ENCODE measurements at places on chromosomes 1 and 21. TPM values are rescaled to one million over a fixed set of nuclear protein-coding genes. Genes with fewer than 3 reads are reported as not detected.

VHLL gene
- polyA plus RNA-seq = not detected

NHLH2 gene
- polyA plus RNA-seq = not detected

DMRTA2 gene
- polyA plus RNA-seq = not detected

NEGR1 gene
- polyA plus RNA-seq = 2.8 TPM

DNA sequence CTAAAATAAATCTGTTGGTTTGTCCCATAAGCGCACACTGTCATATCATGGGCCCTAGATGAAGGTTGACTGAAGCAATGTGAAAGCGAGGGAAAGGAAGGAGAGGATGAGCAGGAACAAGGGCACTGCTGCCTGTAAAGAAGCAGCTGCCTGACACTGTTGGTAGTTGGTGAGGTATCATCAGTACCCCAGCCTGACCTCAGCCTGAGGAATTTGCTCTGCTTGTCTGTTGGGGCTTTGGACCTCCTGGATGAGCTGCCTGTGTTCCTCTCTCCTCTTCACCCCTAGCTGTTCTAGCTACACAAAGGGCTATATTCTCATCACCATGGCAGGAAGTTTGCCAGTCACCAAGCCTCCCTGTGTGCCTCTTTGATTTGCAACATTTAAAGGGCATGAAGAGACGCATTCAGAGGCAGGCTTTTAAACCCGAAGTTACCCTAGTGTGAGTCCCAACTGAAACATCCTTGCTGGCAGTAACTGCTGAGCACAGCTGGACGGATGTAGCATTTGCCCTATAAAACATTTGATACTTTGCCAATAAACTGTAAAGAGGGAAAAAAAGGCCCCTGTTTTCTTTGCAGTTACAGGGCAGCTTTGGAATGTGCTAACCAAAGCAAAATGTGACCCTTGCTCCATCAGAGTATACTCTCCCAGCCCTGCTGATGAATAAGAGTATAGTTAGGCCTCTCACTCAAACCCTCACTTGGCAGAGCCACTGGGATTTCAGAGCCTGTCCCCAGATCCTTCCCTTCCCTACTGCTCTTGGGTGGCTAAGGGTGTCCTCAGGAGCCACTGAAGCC lies 22.2 kb upstream of the SPATA6 start:
- peak; percentile 57 for DNase-seq

DNA sequence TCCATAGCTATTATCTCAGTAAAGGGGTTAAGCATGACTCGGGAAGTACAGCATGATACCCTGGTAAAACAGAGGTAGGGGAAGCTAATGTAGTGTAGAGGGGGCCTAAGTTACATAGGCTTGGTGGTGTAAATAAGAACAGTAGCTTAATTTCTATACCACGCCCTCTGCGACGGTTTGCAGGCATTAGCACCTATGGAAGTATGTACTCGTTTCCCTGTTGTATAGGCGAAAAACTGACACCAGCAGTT lies 470 bp upstream of the NAXE start:
- DNase-seq = no peak

DNA sequence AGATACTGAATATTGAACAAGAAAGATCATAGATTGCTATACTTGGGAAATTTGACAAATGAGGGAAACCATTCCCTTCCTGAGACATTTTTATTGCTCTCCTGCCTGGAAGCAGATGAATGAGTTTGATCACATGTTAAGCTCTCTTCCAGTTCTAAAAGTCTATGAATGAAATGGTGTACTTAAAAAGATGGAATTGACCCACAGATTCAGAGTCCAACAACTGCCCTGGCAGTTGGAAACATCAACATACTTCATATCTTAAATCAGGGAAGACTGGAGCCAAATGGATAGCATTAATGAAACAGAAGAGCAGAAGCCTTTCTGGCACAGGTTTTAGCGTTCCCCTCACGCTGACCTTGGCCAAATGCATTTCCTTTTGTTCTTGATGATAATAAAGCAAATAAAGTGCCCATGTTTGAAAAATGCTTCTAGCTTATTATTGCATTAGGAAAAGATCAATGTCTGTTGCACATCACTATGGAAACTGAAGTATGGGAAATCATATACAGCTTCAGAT lies 142.6 kb downstream of the ESRRG start:
- no peak for DNase-seq

DNA sequence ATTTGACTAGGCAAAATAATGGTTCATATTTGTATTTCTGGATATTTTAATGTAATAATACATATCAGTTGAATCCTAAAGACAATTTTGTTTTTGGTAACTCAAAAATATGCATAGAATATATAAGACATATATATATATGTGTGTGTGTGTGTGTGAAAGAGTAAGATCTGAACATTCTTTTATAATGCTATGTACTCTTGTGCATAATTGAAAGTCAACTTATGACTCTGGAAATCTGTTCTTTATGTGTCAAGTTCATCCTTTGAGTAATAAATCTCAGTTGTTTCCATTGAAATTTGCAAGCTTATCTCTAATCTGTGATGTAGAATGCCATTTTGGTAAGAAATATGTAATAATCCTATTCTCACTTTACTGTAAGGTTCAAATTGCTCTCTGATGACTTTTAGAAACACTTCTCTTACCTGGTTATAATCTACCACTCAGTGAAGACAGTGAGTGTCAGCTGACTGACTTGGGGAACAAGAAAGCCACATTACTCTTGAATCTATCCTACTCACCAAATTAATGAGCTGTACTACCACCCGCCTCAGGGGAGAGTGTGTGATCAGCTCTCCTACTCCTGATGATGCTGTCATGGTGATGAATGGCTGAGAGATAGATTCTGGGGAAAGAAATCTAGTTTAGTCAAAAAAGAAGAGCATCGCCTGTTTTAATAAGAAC lies 15.0 kb upstream of the NEK7 start:
- DNase-seq = no peak

GRCh38 chr1:62882201-62883104 lies 98.5 kb downstream of the ATG4C start:
- DNase-seq = no peak

GRCh38 chr1:11746092-11746491 lies 10.2 kb downstream of the AGTRAP start:
- no peak for DNase-seq

- DNase-seq = no peak
Measured at GRCh38 chr1:201284636-201285035, 1.3 kb downstream of the PKP1 start.

GRCh38 chr1:60133848-60134247 lies 60.3 kb upstream of the C1orf87 start:
- no peak for DNase-seq

DNA sequence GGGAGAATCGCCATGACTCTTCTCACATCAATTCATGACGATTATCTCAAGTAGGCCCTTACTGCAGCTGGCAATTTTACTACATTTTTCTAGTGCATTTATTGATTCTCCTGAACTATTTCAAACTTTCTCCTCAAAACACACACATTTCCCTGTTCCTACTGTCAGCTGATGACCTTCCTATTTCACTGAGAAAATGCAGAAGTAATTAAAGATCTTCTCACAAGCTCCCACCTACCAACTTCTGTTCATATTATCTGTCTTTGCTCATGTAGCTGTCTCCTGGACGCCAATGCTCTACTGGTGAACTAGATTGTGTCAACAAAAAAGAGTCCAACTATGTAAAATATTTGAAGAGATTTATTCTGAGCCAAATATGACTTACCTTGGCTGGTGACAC lies 36.4 kb upstream of the FASLG start:
- no peak for DNase-seq

DNA sequence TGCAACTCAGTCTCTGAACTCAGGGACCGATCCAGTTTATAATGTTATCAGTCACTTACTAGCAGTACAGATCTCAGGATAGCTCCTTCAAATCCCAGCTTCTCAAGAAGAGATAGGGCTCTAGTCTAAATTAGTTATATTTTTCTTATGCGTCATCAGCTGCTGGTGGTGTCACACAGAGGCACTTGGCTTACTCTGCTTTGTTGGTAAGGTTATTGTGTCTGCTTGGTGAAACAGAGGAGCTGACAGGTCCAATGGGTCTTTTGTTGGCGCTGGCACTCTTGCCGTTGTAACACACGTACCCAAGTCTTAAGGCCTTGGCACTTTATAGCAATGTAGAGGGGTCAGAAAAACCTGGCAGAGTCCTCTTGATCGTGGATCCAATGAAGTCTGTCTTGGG lies 12.2 kb downstream of the TOR1AIP2 start:
- no peak for DNase-seq

- no peak for DNase-seq
Measured at GRCh38 chr1:50497007-50497406, 73.8 kb upstream of the DMRTA2 start.

GRCh38 chr1:109482242-109482641 lies 1.5 kb upstream of the ATXN7L2 start:
- DNase-seq = no peak
